Neural crest cell (in vitro differentiated cells): ENCODE measurements at places on chromosomes 7 and 10. TPM values are rescaled to one million over a fixed set of nuclear protein-coding genes. Genes with fewer than 3 reads are reported as not detected.

Gene NEUROG3
- total RNA-seq: 0.43 and 0.91 TPM in 2 replicates

Gene SSBP1
- 159 and 163 TPM in 2 replicates for total RNA-seq

Gene HABP2
- not detected in 2 replicates for total RNA-seq

GRCh38 chr7:104979167-104979841 is 34.7 kb upstream of the KMT2E start:
- DNase-seq: no peak

GRCh38 chr10:23877791-23878320 is 331.1 kb upstream of the KIAA1217 start:
- DNase-seq: no peak

- DNase-seq: no peak
Measured at GRCh38 chr7:25444991-25445390, 216.7 kb upstream of the NPVF start.

GRCh38 chr10:114477285-114477684 is 73.0 kb upstream of the AFAP1L2 start:
- DNase-seq: no peak

DNA sequence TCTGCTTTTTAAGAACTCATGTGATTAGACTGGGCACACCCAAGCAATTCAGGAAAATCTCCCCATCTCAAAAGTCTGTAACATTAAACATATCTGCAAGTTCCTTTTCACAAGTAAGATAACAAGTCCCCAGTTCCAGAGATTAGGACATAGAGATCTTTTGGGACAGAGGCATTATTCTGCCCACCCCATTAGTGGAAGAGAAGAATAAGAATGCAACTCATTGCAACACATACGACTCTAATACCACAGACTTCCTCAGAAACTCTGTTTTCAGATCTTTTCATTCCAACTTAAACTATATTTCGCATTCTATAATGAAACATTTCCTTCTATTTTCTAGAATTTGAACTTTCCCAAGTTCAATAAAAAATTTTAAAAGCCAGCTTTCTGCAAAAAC is 137.7 kb downstream of the SEMA3C start:
- no peak for DNase-seq

GRCh38 chr7:22651036-22651435 is 76.0 kb upstream of the IL6 start:
- no peak for DNase-seq

DNA sequence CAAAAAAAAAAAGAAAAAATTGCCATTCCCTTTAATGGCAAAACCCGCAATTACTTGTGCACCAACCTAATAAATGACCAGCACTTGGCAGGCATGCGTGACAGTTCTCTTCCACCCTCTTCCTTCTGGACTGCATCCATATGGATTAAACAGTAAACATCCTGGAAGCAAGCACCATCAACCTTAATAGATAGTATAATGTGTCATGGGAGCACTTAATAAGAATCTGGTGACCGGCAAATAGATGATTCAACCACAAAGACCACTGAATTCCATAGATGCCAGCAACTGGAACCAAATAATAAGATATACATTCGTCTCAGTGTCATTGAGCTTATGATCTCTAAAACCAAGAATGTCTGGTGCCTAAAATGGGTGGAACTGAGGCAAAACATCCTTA is 610.2 kb downstream of the CALN1 start:
- no peak for DNase-seq

- no peak for DNase-seq
Measured at GRCh38 chr10:28137907-28138880, 139.3 kb upstream of the ODAD2 start.
